ENCODE measurements at places on chromosomes 1 and 21. TPM values are rescaled to one million over a fixed set of nuclear protein-coding genes. Genes with fewer than 3 reads are reported as not detected.

DNA sequence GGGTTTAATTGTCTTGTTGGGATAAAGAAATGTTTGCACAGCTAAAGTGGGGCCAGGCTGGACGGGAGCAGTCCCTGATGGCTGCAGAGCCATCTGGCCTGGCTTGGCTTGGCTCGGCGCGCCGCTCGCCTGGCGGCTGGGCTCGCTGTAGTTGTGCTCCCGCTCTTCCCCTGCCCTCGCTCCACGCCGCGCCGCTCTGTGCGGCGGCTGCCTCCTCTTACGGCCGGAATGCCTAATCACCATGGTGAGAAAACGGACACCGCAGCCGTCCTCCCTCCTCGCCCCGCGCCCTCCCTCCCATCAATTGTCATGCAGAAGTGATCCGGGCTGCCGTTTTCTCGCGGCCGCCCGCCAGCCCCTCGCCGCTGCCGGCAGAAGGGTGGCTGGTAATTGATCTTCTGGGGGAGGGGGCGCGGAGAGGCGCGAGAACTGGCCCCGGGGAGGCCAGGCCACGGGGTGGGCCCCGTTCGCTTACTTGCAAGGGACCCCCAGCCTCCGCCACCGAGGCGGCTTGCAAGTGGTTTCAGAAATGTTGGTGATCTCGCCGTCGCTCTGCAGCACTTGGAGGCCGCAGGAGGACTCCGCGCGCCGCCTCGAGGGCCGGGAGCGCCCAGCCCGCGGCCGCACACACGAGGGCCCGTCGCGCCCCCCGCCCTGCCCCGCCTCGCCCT is 12.4 kb downstream of the RNF220 start:
- DNase-seq: peak; percentile 34

DNA sequence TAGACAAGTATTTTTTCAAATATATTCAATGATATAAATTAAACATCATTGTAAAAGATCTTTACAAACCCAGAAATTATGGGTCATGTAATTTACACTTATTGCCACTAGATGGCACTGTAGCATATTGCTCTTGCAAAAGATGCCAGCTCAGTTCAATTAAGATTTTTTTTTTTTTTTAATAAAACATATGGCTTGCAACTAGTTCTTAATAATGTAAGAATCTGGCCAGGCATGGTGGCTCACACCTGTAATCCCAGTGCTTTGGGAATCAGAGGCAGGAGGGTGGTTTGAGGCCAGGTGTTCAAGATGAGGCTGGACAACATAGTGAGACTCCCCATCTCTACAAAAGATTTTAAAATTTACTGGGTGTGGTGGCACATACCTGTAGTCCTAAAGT is 49.4 kb upstream of the DESI2 start:
- peak; percentile 34 for DNase-seq

GRCh38 chr1:56904663-56905397 is 50.2 kb downstream of the C8A start:
- DNase-seq: peak; percentile 65

Gene PYHIN1
- not detected for total RNA-seq

Gene CCDC17
- 0.10 TPM for total RNA-seq

Measured in M059J (cell line).